ENCODE measurements at places on chromosomes 5 and 9. TPM values are rescaled to one million over a fixed set of nuclear protein-coding genes. Genes with fewer than 3 reads are reported as not detected.

IL4 gene
- total RNA-seq, result 1.8 TPM

POLR3G gene
- 2.8 TPM for total RNA-seq

MCIDAS gene
- total RNA-seq, result not detected

ATP10B gene
- total RNA-seq, result not detected

DNA sequence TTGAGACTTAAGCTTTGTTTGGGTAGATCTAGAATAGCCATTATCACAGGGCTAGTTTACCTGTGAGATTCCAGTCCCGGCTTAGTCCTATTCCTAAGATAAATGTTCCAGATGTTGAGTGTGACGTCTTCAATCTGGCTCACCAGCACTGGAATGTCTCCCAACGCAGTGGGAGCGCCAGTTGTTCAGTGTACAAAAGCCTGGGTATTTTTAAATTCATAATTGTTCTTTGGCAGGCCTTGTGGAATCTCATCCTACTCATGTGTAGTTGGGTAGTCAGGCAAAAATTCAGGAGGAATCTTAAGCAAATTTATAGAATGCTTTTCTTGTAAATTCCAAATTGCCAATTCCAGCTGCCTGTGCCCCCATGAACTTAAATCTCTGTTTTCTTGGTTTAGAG lies 272.6 kb upstream of the KCNN2 start:
- no peak for DNase-seq

- no peak for DNase-seq
Observed at GRCh38 chr9:15182101-15182551, 124.9 kb downstream of the TTC39B start.

DNA sequence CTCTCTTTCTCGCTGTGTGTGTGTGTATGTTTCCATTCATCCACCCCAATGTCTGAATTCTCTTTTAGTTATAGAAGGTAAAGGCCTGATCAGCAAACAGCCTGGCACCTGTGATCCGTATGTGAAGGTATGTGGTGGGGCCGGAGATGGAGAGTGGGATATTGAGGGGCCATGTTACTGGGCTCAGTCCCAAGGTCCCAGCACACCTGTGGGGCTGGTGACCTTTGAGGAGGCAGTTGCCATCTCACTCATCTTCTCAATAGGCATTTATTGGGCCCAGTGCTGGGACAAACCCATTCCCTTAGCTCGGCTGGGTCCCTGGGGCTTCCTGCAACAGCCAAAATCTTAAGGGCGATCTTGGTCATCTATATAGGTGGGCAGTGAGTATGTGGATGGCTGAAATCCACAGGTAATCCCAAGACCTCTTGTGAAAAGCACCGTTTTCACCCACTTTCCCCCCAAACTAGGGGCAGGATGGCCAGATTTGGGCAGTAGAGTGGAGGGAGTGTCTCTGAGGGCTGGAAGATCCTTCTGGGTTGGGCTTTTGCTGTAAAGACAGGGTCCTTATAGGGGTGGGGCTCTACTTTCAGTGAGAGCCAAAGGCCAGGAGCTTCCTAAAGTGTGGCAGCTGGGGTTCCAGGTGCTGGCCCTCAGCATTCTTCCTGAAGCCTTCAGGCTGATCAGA lies 19.6 kb downstream of the RGS3 start:
- no peak for DNase-seq

DNA sequence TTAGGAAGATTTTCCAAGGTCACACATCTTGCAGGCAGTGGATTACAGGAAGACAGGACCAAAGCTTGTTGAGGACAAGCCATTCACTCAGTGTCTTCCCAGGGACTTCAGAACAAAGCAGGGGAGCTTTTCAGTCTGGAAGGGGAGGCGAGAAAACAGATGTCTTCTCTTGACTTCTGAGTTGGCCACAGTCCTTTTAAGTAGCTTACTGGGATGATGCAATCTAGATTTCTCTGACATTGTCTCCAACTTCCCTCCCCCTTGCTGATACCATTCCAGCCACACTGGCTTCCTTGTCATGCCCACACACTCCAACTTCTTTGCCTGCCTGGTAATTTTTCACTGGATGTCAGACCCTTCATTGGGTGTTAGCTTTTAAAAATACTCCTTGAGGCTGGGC lies 174.2 kb upstream of the TBC1D2 start:
- no peak for DNase-seq

DNA sequence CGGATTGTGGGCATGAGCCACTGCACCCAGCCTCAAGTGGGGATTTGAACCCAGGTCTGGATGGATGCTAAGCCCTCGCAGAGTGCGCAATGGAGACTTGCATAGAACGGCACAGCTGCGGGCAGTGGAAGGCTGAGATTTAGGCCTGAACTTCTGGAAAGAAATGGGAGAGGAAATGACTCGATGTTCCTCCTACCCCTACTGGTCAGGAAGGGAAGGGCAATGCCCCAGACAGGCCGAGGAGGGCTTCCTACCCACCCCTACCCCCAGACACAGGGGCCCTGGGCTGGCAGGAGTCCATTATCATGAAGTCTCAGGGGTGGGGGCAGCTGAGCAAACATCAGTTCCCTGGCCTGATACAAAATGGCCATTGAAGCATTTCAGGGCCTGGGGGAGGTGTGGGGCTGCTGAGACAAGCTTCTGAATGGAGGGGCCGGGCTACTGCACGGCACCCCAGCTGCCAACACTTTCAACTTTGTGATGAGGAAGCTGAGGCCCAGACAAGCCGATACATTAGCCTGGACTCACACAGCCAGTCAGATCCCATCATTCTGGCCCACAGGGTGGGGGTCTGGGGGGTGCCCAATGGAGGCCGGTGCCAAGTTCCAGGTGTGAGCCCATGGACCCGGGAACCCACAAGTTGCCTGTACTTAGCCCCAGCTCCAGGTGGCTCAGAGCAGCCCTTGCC lies 13.5 kb upstream of the WDR38 start:
- DNase-seq, result no peak

DNA sequence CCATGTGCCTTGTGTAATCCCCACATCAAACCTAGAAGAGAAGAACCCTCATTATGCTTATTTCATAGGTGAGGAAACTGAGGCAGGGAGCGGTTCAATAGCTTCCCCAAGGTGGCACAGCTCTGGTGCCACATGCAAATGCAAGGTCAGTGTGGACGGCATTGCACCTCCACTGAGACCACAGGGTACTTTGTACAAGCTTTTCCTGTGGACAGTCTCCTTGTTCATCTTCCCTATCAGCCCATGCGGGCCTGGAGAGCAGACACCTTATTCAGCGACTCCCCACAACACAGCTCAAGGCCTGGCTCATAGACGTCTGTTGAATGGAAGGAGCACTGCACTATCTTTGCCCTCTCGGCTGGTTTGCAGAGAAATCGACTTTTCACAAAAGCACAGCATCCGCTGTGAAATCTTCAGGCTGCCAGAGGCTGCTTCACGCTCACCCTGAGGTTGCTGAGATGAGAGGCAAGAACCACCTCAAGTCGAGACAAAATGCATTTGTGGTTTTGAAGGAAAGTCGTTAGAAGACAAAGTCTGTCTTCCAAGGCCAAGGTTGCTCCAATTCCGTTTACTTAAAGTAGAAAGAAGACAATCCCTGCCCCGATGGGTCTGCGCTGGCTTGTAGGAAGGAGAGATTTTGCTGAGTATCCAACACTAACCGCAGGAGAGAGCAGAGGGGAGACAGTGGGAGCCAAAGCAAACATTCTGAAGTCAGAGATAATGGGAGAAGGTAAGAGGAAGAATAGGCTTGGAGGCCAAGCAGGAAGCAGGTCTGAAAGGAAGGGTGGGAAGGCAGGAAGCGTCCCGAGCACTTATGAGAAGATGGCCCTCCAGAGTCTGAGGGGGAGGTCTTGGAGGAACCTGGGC lies 34.2 kb upstream of the STRBP start:
- DNase-seq, result no peak

DNA sequence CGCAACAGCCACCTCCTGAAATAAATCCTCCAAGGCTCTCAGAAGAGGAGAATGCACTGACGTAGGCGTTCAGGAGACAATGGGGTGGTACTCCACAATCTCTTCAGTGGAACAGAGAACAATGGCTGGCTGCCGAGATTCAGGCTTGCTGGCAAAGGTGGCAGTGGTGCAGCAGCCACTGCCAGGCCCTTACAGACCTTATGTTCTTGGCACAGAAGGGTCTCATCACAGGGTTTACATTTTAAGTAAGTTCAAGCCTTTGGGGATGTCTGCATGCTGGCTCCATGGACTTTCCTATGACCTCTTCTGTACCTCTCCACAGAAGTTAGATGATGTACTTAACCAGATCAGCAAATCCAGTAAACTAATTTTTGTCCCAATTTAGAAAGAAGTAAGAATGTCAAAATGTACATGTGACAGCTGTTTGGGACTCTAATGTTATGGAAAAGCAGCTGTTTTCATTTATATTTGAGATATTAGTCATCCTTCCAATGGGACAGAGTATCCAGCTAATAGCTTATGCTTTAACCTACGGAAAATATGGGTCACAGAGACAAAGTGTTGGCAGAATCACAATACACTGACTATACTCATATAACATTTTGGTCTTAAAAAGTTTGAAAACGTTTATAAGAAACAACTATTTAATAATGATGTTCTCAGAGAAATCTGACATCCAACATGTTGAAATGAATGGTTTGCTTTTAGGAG lies 180.9 kb downstream of the MAPKAP1 start:
- no peak for DNase-seq

DNA sequence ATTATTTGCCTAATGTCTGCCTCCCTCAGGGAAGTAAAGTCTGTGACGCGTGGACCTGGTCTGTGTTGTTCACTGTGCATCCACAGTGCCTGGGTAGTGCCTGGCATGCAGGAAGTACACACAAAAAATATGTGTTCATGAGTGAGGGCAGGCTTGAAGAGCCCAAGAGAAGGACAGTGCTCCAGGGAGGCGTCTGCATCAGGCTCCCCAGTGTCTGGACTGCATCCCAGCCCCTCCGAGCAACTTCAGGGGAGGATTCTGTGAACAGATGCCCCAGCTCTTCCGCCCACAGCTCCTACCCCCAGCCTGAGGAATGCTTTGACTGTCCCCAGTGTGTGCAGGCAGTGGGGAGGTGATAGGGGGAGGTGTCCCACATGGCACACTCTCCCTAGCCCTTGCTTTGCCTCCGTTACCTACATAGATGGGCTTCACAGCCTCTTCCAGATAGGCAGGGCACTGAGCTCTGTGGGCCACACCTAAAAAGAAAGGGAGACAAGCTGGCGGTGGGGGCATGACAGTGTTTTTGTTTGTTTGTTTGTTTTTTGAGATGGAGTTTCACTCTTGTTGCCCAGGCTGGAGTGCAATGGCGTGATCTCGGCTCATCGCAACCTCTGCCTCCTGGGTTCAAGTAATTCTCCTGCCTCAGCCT lies 25.4 kb downstream of the IRF1 start:
- DNase-seq, result peak; percentile 40

- no peak for DNase-seq
Observed at GRCh38 chr5:173042763-173043107, 13.4 kb upstream of the CREBRF start.

DNA sequence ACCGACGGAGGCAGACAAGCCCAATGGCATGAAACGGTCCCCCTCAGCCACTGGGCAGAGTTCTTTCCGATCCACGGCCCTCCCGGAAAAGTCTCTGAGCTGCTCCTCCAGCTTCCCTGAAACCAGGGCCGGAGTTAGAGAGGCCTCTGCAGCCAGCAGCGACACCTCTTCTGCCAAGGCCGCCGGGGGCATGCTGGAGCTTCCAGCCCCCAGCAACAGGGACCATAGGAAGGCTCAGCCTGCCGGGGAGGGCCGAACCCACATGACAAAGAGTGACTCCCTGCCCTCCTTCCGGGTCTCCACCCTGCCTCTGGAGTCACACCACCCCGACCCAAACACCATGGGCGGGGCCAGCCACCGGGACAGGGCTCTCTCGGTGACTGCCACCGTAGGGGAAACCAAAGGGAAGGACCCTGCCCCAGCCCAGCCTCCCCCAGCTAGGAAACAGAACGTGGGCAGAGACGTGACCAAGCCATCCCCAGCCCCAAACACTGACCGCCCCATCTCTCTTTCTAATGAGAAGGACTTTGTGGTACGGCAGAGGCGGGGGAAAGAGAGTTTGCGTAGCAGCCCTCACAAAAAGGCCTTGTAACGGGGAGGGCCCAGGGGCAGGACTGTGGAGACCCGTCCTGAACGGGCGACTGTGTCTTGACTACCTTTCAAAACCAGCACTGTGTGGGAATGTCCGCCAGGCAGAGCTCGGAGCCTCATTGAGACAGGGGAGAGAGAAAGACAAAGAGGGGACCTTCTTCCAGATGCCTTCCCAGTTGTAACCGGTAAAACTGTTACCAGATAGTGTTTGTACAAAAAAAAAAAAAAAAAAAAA lies 29.9 kb downstream of the CD180 start:
- peak; percentile 84 for DNase-seq

- no peak for DNase-seq
Observed at GRCh38 chr9:97787551-97787950, 65.5 kb upstream of the FOXE1 start.

GRCh38 chr5:154112255-154112654 lies 73.5 kb downstream of the MFAP3 start:
- DNase-seq, result no peak

GRCh38 chr5:6570530-6570929 lies 62.3 kb downstream of the NSUN2 start:
- DNase-seq, result no peak
